ENCODE measurements at places on chromosomes 1 and 21.

- DNase-seq = no peak
Observed at GRCh38 chr1:228366866-228367741, 39.5 kb downstream of the TRIM11 start.

DNA sequence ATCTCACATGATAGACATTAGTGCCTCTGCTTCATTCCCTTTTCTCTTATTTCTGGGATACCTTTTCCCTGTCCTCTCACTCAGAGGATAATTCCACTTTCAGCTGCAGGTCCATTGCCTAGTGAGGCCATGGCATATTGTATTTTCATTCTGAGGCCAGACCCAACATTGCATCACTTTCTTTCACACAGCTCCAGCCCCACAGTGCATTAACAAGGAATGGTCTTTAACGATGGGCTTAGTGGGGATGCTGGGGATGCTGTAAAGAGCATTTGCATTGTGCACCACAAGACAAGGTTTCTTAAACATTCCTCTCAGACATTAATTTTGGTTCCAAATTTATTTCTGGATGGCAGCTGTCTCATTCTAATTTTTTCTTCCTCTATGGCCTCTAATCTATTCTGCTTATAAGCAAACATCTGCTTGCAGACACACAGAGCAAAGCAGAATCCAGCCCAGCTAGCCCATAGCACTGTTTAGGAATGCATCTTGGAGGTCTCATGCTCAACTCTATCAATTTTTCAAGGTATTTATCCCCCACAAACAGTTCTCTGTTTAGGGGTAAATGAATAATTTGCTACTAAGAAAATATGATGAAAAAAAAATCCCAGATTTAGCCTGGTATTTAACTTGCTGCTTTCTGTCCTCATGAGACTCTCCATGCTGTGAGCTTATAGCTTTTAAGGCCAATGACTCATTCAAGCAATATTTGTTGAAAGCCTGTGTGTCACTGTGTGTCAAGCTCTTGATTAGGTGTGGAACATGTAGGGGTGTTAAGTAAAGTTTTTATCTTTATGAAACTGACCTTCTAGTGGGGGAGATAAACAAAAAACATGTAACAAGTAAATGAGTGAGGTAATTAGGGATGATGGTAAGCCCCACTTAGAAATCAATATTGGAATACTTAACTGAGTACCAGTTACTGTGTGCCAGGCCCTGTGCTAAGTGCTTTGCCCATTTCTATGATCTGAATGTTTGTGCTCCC is 44.5 kb upstream of the CCDC190 start:
- no peak for DNase-seq

DNA sequence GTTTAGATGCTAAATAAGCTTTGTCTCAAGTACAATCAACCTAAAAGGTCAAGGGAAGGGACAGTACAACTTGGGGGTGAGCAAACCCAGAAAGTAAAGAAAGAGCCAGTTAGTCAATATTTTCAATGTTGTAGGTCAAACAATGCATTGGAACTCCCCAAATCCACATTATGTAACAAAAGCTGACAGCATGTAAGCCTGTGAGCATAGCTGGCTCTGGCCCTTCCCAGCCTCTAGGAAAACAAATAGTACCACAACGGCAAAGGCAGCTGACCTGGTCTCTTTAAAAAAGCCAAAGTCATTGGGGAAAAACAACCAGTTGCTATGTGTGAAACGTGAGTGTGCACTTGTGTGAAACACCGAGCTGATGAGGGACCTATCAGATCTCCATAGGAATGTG is 3.4 kb downstream of the CBR1 start:
- no peak for DNase-seq

- DNase-seq = no peak
Observed at GRCh38 chr21:37592496-37592895, 225.9 kb downstream of the DYRK1A start.

DNA sequence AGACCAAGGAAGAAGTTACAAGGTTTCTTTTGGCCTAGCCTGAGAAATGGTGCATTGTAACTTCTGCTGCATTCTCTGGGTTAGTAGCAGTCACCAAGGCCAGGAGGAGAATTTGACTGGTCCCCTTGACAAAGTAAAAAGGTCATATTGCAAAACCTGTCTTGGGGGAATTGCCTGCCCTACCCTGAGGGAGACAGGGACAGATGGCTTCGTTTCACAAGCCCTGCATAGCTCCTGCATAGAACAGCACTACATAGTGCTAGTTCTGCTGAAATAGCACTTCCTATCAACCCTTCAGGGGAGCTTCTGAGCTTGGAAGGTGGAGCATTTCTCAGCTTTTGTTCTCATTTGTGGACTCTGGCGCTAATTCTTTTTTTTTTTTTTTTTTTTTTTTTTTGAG is 20.4 kb upstream of the AK2 start:
- no peak for DNase-seq

- DNase-seq = no peak
Observed at GRCh38 chr1:164154622-164155021, 404.4 kb upstream of the PBX1 start.

DNA sequence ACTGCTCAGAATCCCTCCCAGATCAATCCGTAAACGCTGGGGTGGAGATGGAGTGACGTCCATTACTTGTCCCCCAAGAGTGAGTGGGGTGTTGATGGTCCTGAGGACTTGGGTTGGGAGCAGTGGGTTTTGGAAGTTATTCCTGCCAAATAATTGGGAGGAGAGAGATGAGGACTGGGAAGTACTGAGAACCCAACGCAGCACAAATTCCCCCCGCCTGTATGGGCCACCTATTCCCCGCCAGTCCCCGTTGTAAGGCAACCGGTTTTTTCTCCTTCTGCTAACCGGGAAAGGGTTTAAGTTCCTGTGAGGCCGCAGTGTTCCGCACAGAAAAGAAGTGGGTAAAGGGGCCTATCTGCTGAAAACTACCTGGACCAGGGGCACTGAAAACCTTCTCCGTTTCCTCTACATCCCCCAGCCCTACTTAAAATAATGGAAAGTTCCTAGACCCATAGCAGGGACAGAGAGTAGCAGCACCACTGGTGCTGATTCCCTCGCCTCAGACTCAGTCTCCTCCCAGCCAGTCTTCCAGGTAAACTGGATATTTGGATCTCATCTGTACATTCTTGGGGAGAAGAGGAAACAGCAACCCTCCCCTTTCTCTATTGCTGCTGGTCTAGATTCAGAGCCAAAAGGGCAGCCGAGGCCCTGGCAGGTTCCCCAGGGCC is 738 bp downstream of the LURAP1 start:
- no peak for DNase-seq

- no peak for DNase-seq
Observed at GRCh38 chr1:186403632-186404031, 28.0 kb downstream of the ODR4 start.

DNA sequence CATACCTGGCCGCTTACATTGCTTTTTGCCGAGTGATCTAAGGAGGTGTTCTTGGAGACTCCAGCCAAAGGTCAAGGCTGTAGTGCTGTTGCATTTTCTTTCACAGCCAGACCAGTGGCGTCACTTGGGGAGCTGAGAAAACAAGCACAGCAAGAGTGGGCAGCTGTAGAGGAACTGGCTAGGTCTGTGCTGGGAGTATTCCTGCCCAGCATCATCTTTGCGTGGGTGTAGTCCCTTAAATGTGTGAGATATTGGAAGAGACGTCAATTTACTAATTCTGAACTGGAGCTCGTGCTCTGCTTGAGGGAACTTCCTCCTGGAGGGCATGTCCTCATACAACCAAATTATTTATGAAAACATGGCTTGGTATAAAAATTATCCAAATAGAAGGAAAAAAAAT is 10.2 kb downstream of the UBIAD1 start:
- DNase-seq = no peak

- no peak for DNase-seq
Observed at GRCh38 chr1:6962478-6962995, 177.3 kb downstream of the CAMTA1 start.

DNA sequence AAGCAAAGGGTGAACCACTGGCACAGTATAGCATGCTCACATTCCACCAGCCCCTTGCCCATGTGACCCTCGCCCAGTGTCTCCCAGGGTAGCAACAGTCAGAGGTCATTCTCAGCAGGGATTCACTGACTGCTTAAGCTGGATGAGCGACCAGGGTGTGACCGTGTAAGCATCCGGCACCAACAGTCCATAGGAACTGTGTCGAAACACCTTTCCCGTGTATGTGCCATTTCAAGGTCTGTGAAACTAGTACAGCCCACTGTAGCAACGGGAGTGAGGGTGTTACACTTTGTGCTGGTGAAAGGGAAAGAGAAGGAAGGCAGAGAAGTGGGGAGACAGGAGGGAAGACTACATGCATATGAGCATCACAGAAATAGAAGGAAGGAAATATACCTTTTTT is 10.8 kb downstream of the PIK3C2B start:
- DNase-seq = no peak

GRCh38 chr1:33392639-33393038 is 38.3 kb downstream of the PHC2 start:
- no peak for DNase-seq

DNA sequence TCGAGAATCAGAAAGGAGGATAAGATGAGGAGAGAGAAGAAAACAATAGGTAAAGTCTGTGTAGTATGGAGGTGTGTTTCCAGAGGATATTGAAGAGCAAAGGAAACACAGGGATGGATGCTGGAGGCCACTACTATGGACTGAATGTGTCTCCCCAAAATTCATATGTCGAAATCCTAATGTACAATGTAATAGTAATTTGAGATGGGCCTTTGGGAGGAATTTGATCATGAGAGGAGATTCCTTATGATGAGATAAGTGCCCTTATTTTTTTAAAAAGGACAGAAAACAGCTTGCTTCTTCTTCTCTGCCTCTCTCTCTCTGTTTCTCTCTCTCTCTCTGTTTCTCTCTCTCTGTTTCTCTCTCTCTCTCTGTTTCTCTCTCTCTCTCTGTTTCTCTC is 602.2 kb upstream of the ADAMTS5 start:
- no peak for DNase-seq

- DNase-seq = no peak
Observed at GRCh38 chr1:202807451-202807925, 733 bp downstream of the KDM5B start.

- DNase-seq = no peak
Observed at GRCh38 chr1:184693011-184693410, 61.6 kb downstream of the EDEM3 start.

- DNase-seq = no peak
Observed at GRCh38 chr1:30965924-30966599, 57.5 kb upstream of the SDC3 start.

GRCh38 chr1:245213066-245213831 is 58.5 kb downstream of the KIF26B start:
- DNase-seq = no peak

- no peak for DNase-seq
Observed at GRCh38 chr21:33359446-33359845, 34.7 kb downstream of the IFNAR1 start.

DNA sequence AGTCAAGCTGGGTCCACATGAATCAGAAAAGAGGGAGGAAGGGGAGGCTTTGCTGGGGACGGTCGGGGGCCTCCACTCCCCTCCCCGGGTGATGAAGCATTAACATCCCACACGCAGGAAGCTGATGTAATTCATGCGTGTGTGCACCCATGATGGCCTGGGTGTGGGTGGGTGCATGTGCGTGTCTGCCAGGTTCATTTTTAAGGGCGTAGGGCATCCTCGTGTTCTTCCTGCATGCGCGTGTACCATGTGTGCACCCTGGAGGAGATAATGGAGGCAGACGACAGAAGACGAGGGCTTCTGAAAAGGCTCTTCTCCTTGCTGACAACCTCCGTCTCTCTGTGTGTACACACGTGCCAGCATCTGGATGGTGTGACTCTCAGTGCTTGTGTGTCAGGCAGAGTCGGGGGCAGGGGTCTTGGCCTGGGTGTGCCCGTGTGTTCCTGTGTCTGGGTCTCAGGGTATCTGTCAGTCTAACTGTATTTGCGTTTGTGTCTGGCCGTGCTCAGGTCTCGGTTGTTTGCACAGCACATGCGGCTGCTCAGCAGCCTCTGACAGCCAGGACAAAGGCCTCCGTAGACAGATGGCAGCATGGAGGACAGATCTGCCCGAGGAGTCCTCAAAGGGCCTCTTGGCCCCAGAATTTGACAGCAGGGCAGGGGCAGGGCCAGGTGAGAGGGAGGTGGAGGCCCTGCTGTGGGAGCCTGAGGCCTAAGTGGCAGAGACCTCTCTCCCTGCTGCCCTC is 2.4 kb downstream of the RAP1GAP start:
- no peak for DNase-seq

DNA sequence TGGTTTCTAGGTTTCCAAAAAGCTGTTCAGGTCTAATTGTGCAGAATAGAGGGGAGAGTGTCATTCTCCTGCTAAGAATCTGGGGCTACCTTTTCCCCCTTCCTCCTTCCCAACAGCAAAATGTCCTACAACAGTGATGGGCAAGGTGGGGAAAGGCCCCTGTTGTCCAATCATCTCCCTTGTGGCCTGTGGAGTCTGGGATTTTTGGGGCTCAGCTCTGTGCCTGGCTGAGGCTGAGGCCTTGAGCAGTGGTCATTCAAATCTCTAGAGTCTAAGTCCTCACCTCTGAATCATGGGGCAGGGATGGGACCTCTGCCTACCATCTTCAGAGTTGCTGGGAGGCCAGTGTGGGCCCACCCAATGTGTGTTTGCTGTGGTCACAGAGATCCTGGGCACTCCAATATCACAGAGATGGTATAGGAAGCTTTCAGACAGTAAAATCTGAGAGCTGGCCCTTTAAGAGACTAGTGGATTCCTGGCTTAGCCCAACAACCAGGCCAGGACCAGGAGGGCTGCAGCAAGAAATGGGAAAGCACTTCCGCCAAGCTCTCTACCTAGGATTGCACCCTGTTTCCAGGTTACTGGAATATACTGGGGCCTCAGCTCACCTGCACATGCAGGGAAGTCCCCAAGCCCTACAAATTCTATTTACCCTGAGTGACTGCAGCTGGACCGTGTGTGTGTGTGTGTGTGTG is 28.5 kb upstream of the TENT5C start:
- no peak for DNase-seq

DNA sequence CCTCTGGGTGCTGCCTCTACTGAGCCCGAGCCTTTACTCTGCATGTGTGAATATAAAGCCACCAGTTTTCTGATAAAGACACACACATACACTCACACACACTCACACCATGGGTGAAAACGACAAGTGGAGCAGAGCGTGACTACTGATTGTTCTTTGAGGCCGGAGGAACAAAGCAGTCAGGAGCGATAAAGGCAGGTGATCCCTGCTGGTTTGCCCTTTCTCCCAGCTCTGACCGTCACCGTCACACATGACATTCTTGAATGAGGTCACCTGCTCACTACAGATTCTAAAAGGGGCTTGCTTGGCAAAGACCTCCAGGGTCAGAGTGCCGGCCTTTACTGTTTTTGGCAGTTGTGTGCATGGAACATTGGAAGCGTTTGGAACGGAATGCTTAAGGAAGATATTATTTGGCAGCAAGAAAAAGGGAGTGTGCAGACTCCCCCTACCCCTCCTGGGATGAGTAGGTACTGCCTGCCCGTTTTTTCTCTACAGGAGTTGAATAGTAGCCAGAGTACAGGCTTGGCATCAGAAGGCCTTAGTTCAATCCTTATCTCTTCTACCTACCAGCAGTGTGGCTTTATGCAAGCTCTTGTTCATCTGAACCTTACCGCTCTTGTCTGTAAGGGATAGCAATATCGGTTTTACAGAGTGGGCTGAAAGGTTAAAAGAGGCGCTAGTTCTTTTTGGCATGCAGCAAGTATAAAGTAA is 79.7 kb downstream of the PBX1 start:
- DNase-seq = no peak
